ENCODE measurements at places on chromosomes 2 and 18. TPM values are rescaled to one million over a fixed set of nuclear protein-coding genes. Genes with fewer than 3 reads are reported as not detected.

Gene RFTN2
- total RNA-seq, result 1.6 TPM

Gene FANCL
- 63.0 TPM for total RNA-seq

Gene CRYGB
- not detected for total RNA-seq

Gene LYPD1
- not detected for total RNA-seq

Gene PRADC1
- total RNA-seq, result 18.7 TPM

Gene MC5R
- total RNA-seq, result not detected

Gene ANKRD36
- 60.1 TPM for total RNA-seq

Gene DSC2
- total RNA-seq, result 11.2 TPM

DNA sequence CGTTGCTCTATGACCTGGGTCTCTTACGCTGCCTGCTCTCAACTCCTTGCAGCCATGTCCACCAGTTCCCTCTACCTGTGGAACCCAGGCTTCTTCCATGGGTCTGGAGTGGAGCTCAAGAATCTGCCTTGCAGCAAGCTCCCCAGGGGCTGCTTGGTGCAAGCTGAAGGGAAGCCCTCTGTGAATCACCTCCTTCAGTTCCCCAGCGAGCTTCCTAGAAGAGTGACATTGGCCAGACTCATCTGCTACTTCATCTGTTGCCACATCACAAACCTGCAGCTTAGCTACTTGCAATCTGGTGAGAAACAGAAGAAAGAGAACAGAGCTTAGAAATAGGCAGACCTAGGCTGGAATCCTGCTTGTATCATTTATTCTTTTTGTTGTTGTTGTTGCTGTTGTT, 9.8 kb upstream of the EFR3B start:
- no peak for DNase-seq

- no peak for DNase-seq
Observed at GRCh38 chr2:166814335-166814734, 73.9 kb upstream of the XIRP2 start.

DNA sequence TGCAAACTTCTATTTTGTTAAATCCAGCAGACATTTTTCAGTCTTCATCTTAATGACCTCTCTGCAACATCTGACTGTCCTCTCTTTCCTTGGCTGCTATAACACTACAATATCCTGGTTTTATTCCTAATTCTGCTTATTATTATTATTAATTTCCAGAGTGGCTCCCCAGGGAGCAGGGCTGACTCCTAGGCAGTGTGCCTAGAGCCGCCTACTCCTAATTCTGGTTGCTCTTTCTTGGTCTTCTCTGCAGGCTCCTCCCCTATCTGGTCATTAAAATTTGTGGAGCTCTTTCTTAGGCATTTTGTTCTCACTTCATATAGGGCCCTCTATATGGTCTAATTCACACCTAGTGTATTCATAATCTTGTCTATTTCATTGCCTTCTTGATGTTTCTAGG, 10.8 kb downstream of the LOXL3 start:
- DNase-seq, result no peak

- DNase-seq, result no peak
Observed at GRCh38 chr2:65353927-65354326, 78.5 kb downstream of the SPRED2 start.

GRCh38 chr2:47222826-47223554, 67.9 kb upstream of the STPG4 start:
- DNase-seq, result no peak

GRCh38 chr18:79048245-79048632, 21.0 kb upstream of the ATP9B start:
- DNase-seq, result no peak

- peak; percentile 47 for DNase-seq
Observed at GRCh38 chr2:66186537-66186936, 248.4 kb upstream of the MEIS1 start.

GRCh38 chr2:70920367-70920715, 15.4 kb upstream of the ATP6V1B1 start:
- DNase-seq, result no peak

DNA sequence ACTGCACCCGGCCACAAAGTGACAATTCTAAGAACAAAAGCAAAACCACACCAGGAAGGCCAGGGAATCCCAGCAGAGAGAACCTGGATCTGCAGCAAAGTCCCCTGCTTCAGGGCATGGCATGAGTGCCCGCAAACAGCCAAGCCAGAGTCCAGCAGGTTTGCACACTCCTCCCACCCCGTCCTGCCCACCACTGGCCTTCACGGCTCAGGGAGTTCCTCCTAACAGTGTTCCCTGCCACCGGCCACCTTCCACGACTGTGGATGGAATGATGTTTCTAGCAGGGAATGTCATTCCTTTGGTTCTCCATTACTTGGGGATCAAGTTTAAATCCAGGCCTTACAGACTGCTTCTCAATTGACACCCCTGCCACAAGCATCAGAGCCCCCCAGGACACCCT, 42.0 kb upstream of the B3GNT7 start:
- DNase-seq, result no peak

DNA sequence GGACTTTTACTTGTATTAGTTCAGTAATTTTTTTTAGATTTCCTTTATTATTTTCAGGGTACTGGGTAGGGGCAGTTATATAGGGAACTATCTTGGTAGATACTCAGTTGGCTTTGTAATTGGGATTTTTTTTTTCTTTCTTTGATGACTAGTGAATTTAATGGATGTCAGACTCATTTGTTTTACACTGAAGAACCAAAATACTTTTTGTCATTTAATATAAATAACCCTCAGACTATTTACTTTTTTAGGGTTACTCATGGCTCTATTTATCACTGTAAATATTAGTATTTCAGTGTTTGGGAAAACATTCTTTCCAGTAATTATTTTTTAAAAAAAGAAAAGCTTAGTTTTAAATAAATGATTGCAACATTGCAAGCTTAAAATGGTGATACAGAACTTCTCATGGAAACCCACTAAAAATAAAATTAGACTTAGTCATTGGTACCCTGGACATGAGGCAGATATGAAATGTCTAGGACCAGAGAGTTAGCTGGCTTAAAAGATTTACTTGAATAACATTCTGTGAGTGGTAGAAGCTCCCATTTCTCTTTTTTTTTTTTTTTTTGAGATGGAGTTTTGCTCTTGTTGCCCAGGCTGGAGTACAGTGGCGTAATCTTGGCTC, 74.4 kb upstream of the CYP20A1 start:
- DNase-seq, result no peak

DNA sequence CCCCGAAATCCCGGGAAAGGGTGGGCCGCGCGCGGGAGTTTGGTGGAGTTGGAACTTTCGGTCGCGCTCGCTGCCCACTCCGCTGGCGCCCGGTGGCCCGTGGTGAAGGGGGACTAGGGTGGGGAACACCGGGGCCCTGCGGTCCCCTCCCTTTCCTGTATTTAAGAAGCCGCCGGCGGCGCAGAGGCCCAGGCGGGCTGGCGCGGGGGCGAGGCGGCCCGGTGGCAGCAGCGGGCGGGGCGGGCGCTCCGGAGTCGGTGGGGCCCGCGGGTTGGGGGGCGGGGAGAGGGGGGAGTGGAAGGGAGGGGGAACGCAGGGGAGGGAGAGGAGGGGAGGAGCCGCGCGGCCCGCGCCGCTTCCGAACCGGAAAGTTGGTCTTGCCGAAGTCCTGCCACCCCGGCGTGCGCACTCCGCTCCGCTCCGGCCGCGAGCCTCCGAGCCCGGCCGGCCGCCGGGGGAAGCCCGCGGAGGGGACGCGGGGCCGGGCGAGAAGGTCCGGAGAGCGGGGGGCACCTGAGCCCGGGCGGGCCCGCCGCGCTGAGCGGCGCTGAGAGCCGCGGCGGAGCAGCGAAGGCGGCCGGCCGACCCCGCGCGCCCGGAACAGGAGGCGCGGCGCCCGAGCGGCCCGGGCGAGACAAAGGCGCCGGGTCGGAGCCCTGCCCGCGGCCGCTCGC, 425 bp upstream of the SALL3 start:
- DNase-seq, result no peak

DNA sequence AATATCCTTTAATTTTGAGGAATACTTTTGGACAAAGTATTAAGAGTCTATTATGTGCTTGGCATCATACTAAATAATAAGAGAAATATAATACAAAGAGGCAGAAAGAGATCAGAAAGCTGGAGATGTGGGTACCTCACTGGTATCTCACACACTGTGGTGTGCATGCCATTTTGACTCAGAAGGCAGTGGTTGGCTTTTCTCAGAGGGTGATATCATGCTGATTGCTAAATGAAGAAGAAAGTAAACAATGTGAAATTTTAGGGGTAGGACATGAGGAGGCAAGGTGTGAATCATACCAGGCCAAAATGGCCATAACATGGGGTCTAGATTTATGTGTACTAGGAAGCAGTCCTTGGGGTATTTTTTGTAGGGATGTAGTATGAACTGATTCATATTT, 16.6 kb upstream of the SPOPL start:
- no peak for DNase-seq

DNA sequence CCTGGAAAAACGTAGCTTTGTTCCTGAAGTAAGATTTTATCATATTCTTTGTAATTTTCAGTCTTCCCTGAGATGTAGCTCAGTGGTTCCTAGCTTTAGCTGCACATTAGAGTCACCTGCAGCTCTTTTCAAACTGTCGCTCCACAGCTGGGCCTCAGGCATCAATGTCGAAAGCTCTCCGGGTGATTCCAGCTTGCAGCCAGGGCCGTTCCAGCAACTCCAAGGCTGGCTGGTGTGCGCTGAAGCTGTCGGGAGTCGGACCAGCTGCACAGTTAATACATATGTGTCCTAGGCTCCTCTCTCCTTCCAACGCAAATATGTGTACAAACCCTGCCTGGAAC, 609 bp upstream of the ZNF2 start:
- DNase-seq, result no peak

DNA sequence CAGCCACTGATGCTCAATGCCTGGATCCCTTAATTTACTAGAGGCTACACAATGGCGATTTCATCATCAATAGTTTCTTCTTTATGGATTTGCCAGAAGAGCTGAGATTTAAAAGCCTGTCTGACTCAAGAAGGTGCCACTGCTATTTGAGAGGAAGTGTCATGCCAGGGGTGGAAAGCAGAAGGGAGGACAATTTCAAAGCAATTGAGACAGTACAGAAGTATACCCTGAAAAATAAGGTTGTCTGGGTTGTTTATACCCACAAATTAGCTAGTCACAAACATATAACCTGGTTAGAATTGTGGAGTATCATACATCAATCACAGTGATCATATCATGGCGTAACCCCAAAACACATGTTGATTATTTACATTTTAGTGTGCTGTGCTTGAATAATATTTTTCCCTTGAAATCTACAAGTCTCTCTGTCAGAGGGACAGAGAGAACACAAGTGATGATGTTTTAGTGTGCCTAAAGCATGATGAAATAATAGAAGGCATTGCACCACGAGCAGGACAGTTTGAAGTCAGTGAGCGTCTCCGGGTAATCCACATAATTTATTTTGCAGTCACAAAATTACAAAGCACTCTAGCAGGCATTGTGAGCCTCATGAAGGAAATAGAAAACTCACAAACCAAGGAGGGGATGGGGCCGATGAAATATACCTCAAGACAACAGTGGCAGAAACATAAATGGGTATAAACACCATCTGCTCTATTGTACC, 312.2 kb upstream of the SPRED2 start:
- DNase-seq, result no peak
